Effector memory CD4-positive, alpha-beta T cell (primary cell): ENCODE measurements at places on chromosomes 11 and 22.

DNA sequence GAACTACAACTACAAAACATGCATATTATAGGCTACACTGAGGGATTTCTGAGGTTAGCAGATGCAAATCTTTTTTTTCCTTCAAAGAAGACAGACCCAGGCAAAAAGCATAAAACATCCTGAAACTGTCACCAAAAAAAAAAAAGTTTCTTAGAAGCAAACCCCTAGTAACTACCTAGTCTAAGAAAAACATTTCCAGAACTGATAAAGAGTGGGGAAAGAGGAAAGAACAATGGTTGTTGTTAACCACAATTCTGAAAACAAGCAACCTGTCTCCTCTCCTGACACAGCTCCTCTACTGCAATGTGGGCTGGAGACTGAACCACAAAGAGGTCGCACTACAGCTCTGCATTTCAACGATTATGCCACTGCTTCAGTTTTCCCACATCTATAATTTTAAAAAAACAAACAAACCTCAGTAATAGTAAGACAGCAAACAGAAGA is 15.0 kb downstream of the DENND5A start:
- DNase-seq: peak; percentile 17

- DNase-seq: no peak
Measured at GRCh38 chr22:26651815-26652214, 5.6 kb upstream of the MIAT start.

GRCh38 chr11:70872955-70873735 is 379.2 kb downstream of the SHANK2 start:
- no peak for DNase-seq

DNA sequence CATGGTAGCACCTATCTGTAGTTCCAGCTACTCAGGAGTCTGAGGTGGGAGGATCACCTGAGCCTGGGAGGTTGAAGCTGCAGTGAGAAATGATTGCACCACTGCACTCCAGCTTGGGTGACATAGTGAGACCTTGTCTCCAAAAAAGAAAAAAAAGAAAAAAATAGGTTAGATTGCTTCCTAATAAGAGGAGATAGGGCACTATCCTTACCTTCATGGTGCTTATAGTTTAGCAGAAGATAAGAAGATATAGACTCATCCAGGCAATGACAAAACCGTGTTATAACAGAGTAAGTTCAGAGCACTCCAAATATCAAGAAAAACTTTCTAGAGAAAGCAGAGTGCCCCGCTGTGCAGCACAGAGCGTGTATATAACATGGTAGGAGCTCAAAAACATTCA is 42.1 kb downstream of the RRP8 start:
- DNase-seq: no peak

- DNase-seq: no peak
Measured at GRCh38 chr11:44674809-44675208, 52.0 kb upstream of the TSPAN18 start.

DNA sequence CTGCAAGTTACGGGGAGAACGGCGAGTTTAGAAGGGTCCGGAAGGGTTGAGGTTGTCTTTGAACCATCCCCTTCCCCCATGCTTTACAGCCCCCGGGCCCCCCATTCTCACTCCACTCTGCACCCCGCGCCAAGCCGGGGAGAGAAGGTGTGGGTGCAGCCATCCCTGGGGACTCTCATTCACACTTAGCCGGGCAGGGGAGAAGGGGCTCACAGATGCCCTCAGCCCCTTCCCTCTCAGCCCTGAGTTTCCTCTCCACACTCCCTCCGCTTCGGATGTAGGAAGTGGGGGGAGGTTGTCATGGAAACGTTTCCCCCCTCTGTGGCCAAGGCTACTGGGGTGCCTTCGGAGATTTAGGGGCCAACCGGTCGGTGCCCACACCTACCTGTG is 334 bp downstream of the CADM1 start:
- DNase-seq: no peak

- DNase-seq: no peak
Measured at GRCh38 chr11:3147626-3148025, 17.5 kb downstream of the OSBPL5 start.

DNA sequence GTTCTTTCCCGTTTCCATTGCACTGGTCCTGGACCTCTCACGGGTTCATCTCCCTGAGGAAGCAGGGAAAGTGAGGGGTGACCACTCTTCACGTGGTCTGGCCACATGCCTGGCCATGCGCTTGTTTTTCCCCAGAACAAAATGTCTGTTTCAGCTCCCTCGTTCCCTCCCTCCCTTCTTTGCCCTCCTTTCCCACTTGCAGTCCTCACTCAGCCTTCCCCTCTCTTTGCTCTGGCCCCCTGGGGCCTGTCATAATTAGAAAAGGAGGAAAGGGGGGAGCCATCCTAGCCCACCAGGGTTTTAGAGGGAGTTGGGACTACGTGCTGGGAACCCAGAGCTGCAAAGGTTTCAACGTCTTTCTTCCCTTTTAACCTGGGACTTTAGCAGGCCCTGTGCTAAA is 52.8 kb upstream of the CADM1 start:
- no peak for DNase-seq

- no peak for DNase-seq
Measured at GRCh38 chr11:119693253-119693815, 35.7 kb downstream of the NECTIN1 start.

DNA sequence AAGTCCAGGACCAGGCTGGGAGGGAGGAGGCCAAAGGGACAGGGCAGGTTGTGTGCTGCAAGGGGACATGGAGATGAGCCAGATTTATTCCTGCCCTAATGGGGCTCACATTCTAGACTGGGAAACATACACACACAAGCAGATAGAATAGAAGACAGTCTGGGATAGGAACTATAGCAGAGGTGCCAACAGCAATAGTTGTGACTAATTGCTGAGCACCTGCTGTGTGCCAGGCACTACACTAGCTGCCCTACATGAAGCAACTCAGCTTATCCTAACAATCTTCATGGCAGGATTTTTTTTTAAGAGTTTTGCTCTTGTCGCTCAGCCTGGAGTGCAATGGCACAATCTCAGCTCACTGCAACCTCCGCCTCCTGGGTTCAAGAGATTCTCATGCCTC is 11.4 kb downstream of the MOGAT2 start:
- no peak for DNase-seq

- DNase-seq: no peak
Measured at GRCh38 chr11:30826911-30827310, 240.8 kb upstream of the MPPED2 start.

- no peak for DNase-seq
Measured at GRCh38 chr11:130124096-130124495, 35.5 kb upstream of the ST14 start.

- no peak for DNase-seq
Measured at GRCh38 chr11:11113626-11114025, 239.4 kb downstream of the CSNK2A3 start.

DNA sequence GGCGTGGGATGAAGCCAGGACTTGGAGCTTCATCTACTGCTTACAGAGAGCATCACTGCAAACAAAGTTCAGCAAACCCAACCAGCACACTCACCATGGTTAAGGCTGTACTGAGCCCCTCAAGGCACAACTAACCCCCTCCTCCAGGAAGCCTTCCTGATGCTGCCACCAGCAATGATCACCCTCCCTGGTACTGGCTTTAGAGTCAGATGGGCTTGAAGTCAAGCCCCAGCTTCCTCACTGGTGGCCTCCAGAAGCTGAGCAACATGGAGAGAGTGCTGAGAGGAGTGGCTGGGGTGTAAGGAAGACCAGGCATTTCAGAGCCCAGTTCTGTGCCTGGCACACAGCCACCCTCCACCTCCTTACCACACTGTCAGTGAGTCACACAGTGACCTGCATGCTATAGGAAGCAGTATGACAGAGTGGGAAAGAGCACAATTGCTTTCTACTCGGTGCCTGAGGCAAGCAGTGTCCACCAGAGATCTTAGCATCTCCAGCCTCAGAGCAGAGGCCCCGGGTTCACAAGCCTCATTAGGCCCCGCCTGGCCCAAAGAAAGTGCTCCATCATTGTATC is 24.7 kb upstream of the BAIAP2L2 start:
- DNase-seq: no peak

GRCh38 chr11:125304876-125305275 is 140.3 kb downstream of the PKNOX2 start:
- DNase-seq: no peak

GRCh38 chr11:225734-226453 is 10.2 kb downstream of the SIRT3 start:
- DNase-seq: no peak

DNA sequence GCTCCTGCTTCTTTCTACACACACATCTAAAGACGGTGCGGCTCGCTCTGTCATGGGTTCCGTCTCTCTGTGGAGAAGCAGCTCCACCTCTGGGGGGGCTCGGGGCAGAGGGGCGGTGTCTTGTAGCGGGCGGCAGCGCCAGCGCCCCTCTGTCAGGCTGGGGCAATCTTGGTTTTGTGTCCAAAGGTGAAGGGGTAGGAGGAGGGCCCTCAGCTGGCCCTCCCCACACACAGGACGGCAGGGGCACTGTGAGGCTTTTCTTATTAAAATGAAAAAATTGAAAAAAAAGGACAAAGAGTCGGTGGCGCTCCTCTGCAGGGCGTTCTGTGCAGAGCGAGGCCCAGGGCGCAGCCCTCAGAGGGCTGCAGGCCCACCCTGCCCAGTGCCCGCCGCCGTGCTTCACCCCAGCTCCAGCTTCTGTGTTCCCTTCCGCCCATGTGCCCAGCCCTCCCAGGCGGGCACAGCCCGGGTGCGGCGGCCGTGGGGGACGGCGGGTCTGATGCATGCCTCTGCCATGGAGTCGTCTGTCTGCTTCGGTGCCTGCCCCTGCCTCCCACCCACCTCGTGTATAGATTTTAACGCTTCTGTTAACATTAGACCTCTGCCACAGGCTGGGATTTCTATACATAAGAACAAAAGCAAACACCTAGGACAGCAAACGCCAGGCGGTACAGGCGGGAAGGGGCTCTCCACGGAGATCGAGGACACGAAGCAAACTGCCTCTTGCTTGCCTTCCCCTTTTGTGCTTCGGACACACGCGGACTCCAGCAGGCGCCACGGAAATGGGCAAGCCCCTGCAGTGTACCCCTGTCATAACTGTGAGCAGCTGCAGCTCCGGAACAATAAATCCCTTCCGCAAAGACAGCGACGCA is 24.5 kb downstream of the MOB2 start:
- no peak for DNase-seq

DNA sequence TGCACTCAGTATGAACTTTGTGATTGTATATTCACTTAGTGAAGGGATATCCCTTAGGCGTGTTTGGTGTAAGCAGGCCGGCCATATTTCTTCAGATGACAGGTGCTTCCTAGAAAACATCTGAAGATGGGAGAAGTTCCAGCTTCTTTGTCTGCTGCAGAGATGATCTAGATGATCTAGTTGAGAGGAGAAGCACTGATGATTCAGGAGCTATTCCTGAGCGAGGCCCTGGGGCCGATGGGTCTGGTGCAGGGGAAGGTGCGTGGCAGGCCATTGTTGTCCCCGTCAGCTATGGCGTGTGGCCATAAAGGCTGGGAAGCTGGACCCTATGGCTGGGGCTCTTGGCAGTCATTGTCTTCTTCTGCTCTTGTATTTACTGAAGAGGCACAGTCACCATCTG is 14.0 kb downstream of the FAM118A start:
- no peak for DNase-seq

- peak; percentile 57 for DNase-seq
Measured at GRCh38 chr22:50010676-50011446, 1.7 kb downstream of the IL17REL start.

DNA sequence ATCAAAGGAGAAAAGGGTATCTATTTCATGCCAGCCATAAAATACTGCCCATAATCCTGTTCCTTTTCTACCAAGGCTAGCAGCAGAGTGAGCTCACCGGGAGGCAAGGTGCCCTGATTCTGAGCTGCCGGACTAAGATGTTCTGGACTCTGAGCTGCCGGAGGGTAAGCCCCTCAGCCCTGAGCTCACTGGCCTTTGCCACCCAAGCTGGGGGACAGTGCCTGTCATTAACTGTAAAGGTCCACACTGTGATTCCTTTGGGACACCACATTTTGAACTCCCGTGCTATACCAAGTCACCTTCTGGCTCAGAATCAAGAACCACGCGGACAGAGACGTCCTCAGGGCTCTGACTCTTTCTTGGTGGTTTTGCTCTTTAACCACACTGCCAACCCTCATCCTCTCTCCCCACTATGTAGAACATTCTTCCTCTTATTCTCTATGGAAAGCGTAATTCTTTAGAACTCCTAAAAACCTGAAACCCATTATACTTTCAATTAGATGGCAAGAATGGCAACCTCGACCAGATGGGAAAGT is 88.4 kb upstream of the BID start:
- no peak for DNase-seq

DNA sequence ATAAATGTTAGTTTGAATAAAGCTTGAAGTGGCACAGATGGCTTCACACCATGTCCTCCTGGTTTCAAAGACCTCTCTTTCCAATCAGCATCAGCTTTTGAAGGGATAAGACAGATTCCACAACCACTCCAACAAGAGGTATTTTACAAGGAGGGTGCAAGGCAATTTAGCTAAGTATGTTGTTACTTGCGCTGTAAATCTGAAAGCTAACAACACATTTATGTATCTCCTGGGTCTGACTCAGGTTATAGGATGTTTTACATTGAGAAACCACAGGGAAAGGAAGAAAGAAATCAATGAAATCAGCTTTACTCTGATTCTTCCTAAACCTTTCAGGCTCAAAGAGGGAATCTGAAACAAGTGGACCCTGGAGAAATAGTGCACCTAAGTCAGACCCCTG is 12.1 kb downstream of the CWC15 start:
- DNase-seq: no peak

DNA sequence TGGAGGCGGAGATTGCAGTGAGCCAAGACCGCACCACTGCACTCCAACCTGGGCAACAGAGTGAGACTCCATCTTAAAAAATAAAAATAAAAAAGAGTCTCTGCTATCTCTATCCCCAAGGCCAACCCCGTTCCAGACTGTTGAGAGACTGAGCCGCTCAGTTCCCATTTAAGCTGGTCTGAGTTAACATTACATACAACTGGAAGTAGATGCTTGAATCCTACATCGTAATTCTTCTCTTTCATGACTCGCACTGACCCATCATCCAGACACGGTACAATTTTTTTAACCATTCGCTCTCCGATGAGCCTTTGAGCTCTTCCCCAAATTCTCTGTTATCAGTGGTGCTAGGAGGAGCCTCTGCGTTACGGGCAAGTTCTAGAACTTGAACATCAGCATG is 4.9 kb upstream of the CYTH4 start:
- DNase-seq: no peak

GRCh38 chr11:112553205-112553731 is 292.6 kb upstream of the PLET1 start:
- no peak for DNase-seq

DNA sequence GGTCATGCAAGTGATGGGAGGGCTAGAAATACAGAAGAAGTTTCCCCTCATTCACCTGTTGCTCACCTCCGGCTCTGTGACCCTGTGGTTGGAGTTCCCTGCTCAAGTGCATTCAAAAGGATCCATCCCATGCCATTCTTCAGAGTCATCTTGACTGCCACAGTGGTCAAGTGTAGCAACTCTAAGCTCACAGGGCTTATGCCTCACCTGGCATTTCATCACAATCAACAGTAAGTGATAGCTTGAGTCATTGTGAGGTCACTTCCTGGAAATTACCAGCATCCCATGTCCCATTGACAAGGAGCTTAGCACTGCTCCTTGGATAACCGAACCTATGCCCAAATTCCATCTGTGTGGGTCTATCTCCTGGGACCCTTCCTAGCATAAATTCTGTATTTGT is 55.6 kb downstream of the OR4C45 start:
- DNase-seq: no peak

- no peak for DNase-seq
Measured at GRCh38 chr11:86740628-86741483, 59.5 kb upstream of the PRSS23 start.

GRCh38 chr11:103893371-103893770 is 143.1 kb upstream of the DDI1 start:
- no peak for DNase-seq

- DNase-seq: no peak
Measured at GRCh38 chr22:48222742-48223487, 1460.5 kb downstream of the TBC1D22A start.

- DNase-seq: peak; percentile 24
Measured at GRCh38 chr11:124799348-124800225, 619 bp downstream of the MSANTD2 start.
